ENCODE measurements at places on chromosomes 5 and 9. TPM values are rescaled to one million over a fixed set of nuclear protein-coding genes. Genes with fewer than 3 reads are reported as not detected.

CNTNAP3 gene
- total RNA-seq, result 9.6 TPM

C9orf50 gene
- not detected for total RNA-seq

DDX31 gene
- total RNA-seq, result 28.0 TPM

PELO gene
- 20.4 TPM for total RNA-seq

PCDHA7 gene
- 0.08 TPM for total RNA-seq

PCDHGA3 gene
- not detected for total RNA-seq

CCL19 gene
- not detected for total RNA-seq

IFNA13 gene
- total RNA-seq, result not detected

MPDZ gene
- 12.9 TPM for total RNA-seq

IL4 gene
- not detected for total RNA-seq

MYMK gene
- total RNA-seq, result not detected

All from A549 treated with CpdA at 1 μM for 4 hours (cell line).